Activated T-helper 17 cell treated with anti-CD3 and anti-CD28 coated beads, Interleukin-2, amount 50 U/mL, for 72 hours (primary cell): ENCODE measurements at places on chromosomes 6 and 20. TPM values are rescaled to one million over a fixed set of nuclear protein-coding genes. Genes with fewer than 3 reads are reported as not detected.
A peak's percentile ranks its signal among the peaks of the same experiment; 100 is the strongest.

DNA sequence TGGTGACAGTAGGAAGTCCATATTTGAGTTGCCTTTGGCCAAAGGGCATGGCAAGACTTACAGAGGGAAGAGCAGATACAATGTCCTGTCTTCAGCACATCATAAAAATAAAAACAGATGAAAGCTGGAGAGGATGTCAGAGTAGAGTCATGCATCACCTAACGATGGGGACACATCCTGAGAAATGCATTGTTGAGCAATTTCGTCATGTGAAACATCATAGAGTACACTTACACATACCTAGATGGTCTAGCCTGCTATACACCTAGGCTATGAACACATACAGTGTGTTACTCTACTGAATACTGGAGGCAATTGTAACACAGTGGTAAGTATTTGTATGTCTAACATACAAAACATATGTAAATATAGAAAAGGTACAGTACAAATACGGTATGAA, 75.6 kb downstream of the VEGFA start:
- ATAC-seq: no peak

PI3 gene
- total RNA-seq: not detected

PAK5 gene
- total RNA-seq: not detected

CLVS2 gene
- total RNA-seq: not detected

DNA sequence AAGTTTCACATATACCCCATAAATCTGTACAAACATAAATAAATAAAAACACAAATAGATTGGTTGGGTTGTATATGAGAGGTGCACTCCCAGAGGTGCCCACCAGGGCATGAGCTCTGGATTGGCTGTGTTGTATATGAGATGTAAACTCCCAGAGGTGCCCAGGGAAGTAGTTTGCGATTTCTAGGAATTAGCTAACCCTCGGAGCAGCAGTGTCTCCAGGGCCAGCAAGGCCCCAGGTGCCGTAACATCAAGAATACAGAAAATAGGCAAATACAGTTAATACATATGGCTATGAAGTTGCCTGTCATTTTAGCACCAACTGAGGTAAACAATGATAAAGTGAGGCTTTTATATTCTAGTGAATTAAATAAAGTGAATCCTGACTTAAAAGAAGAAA, 5.4 kb upstream of the GINM1 start:
- ATAC-seq: no peak

DNA sequence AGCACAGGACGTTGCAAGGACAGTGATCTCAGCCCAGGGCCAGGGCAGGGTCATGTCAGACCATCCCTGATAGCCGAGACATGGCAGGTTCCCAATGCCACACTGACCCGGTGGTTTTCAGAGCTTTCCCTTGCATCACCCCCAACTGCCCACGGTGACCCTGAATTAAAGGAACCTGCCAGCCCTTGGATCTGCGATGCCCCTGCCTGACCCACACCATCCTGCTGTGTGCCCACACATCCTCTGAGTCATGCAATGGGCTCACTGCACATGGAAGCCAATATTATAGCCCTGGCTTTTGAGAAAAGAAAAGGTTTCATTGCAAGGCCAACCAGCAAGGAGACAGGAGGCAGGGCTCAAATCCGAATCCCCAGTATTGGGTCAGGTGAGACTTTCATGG, 132.6 kb upstream of the CST7 start:
- ATAC-seq: no peak

- no peak for ATAC-seq
These were observed 180.7 kb downstream of the HIVEP2 start for GRCh38 chr6:142764311-142764710.

DNA sequence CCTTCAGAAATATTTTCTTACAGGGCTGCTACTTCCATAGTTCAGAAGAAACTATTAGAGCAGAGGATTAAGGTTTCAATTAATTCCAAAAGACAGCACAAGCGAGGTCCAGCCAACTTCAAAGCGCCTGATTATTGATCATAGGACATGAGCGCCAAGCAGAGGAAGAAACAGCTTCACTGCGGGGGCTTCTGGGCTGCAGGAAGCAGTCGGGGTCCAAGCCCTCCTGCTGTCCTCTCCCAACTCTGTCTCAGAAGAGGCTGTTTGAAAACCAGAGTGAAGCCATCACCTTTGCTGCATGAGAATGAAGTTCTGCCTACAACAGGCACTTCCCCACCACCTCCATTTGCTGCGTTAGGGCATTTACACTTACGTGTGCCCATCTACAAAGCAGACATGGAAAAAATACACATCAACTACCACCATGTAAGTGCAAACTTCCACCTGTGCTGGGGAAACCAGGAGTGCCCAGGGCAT, 23.9 kb downstream of the SUMO4 start:
- ATAC-seq: no peak

DNA sequence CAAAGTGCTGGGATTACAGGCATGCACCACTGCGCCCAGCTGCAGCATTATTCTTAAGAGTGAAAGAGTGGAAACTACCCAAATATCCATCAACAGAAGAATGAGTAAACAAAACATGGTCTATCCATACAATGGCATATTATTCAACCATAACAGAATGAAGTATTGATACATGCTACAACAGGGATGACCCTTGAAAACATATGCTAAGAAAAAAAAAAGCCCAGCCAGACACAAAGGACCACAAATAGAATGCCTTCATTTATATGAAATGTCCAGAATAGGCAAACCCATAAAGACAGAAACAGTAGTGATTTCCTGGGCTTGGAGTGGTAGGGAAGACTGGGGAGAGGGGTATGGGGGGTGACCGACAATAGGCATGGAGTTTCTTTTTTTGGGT, 7.1 kb downstream of the TUBB2B start:
- ATAC-seq: no peak

- ATAC-seq: no peak
These were observed 254.9 kb downstream of the CDKAL1 start for GRCh38 chr6:20789162-20789561.

SCGN gene
- total RNA-seq: not detected

GRCh38 chr6:169489563-169490245, 212.1 kb downstream of the WDR27 start:
- no peak for ATAC-seq

DNA sequence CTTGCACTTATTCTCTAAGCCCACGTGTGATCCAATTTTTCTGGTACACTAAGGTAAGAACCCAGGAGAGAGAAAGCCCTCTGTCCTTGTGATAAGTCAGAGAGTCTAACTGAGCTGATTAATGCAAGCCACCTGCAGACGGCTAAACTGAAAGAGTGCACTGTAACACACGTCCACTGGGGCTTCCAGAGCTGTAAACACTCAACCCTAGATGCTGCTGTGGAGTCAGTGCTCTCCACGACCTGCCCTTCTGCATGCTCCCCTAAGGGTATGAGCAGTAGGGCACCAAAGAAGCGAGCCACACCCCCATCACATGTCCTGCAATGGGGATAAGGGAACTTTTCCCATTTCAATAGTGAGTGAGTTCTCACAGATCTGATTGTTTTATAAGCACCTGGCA, 55.7 kb downstream of the TXLNB start:
- no peak for ATAC-seq

DPPA5 gene
- not detected for total RNA-seq

GRCh38 chr6:39421383-39422225, 99.1 kb upstream of the KCNK16 start:
- ATAC-seq: no peak

- ATAC-seq: no peak
These were observed 1082.4 kb upstream of the MAP3K7 start for GRCh38 chr6:91669154-91669870.

- ATAC-seq: peak; percentile 93
These were observed 68.2 kb downstream of the FAM217A start for GRCh38 chr6:4010689-4011090.
